Trophoblast cell (in vitro differentiated cells and primary cell): ENCODE measurements at places on chromosomes 6 and 20.

DNA sequence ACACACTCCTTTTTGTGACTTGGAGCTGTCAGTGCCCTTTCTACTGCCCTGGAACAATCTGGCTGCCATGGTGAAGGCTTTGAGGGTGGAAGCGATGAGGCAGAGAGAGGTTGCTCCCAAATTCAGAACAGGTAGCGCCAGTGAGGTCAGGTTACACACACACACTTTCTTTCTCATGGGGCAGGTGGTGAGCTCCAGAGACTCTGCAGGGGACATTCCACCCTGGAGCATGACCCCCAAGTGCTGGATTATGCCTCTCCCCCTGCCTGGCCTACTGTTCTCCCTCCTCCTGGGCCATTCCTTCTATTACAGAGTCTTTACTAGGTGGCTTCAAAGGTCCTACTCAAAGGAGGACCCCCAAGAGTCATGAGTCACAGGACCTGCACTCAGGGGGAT, 98.0 kb downstream of the EYA2 start:
- no peak overlapping the region for H3K4me3 ChIP-seq
- H3K27ac ChIP-seq: no peak overlapping the region
- DNase-seq: no peak
- H3K36me3 ChIP-seq: no peaks in the 10 kb centered on the region

- peaks cover 2% of the 10 kb centered on the region for H3K4me1 ChIP-seq
- H3K27ac ChIP-seq: no peak overlapping the region
- H3K27me3 ChIP-seq: no peaks in the 10 kb centered on the region
- DNase-seq: no peak
Observed at GRCh38 chr20:47262365-47263013, 94.0 kb downstream of the ZMYND8 start.

- no peaks in the 10 kb centered on the region for H3K36me3 ChIP-seq
- H3K4me3 ChIP-seq: no peak overlapping the region
- no peak for DNase-seq
- no peaks in the 10 kb centered on the region for H3K27me3 ChIP-seq
- peaks cover 2% of the 10 kb centered on the region for H3K4me1 ChIP-seq
Observed at GRCh38 chr6:155216312-155217046, 47.3 kb upstream of the CLDN20 start.

DNA sequence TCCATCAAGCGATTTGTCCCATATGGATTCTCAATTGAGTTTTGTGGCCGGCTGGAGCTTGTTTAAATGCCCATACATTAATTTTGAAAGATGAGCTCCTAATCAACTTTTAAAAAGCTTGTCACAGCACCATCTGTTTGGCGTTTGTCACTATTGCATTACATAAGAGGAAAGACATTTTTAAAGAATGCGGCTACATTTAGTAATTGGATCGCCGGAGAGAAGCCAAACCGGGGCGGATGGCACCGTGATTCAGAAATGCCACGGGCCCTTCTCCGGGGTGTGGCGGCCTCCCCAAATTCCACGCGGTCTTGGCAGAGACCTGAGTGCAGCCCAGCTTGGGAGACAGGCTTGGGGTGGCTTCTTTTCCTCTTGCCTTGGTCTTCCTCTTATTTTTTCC, 67.7 kb upstream of the ZNFX1 start:
- no peaks in the 10 kb centered on the region for H3K36me3 ChIP-seq
- no peak overlapping the region for H3K4me3 ChIP-seq
- DNase-seq: peak; percentile 56
- H3K4me1 ChIP-seq: no peaks in the 10 kb centered on the region

DNA sequence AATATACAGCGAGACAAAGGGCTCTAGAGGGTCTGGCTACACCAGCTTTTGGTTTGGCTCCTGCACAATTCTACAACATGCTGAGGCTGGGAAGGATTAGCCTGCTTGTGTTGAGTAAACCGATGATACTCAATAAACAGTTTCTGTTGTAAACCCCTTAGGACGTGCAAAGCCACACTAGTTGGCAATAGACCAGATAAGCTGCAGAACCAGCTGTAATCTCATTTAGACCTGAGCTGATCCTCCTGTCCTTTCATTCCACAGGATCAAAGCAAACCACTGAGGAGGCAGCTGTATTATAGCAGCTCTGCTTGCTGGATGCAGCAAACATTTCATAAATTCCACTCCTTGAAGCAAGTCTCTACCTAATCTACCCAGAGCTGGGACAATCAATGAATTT, 79.7 kb downstream of the MMS22L start:
- no peak for DNase-seq
- no peak overlapping the region for H3K4me3 ChIP-seq
- no peaks in the 10 kb centered on the region for H3K36me3 ChIP-seq
- no peaks in the 10 kb centered on the region for H3K27me3 ChIP-seq

- H3K27ac ChIP-seq: no peak overlapping the region
- no peak overlapping the region for H3K4me3 ChIP-seq
- no peak for DNase-seq
- H3K4me1 ChIP-seq: no peaks in the 10 kb centered on the region
Observed at GRCh38 chr20:24610341-24611115, 141.1 kb downstream of the SYNDIG1 start.

DNA sequence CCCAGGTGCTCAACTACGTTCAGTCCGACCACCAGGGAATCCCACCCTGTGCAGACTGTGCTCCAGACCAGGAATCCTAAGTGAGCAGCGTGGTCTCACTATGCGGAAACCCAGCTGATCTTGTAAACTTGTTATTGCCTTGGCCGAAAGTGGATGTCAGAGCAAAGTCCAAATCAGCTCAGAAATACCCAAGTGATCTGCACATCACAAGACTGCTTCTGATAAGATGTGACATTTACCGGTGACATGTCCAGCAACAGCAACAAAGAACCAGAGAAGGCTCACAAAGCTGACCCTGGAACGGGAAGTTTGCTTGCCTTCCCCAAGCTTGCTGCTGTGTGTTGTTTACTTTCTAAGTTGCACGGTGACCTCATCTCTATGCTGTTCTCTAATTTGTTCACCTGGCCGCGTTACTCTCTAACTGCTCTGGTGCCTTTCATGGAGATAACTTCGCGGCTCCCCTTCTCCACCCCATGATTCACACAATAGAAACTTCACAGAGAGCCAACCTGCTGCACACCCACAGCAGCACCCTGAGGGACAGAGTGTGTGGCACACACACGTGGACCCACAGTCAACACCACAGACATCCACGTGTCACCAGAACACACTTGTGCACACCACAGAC, 1.7 kb downstream of the BNIP5 start:
- no peaks in the 10 kb centered on the region for H3K27me3 ChIP-seq
- no peak for DNase-seq
- no peaks in the 10 kb centered on the region for H3K36me3 ChIP-seq
- no peaks in the 10 kb centered on the region for H3K4me1 ChIP-seq

DNA sequence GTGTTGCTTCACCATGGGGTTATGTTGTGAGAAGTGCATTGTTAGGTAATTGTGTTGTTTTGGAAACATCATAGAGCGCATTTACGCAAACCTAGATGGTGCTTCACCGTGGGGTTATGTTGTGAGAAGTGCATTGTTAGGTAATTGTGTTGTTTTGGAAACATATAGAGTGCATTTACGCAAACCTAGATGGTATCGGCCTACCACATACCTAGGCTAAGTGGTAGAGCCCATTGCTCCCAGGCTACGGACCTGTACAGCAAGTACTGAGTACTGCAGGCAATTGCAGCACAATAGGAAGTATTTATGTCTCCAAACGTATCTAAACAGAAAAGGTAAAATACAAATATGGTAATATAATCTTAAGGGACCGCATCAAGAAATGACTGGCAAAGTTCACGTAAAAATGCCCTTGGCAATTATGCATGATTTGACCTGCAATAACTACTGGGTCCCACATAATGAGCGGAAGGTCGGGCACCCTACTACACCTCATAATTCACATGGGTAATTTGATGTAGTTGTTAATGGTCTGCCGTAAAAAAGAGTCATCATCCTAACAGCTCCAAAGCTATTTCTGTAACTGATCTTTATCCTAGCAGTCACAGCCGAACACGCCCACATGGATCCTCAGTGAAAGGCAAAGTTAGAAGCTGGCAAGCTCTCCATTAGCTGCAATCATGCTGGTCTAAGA, 76.0 kb downstream of the RSPH3 start:
- H3K4me1 ChIP-seq: peaks cover 15% of the 10 kb centered on the region
- peak overlapping the region; percentile 46 for H3K27ac ChIP-seq
- DNase-seq: peak; percentile 97
- no peak overlapping the region for H3K4me3 ChIP-seq

GRCh38 chr6:128343706-128344105, 176.7 kb downstream of the PTPRK start:
- no peak for DNase-seq
- H3K4me3 ChIP-seq: no peak overlapping the region
- H3K36me3 ChIP-seq: no peaks in the 10 kb centered on the region
- no peaks in the 10 kb centered on the region for H3K4me1 ChIP-seq
- H3K27ac ChIP-seq: no peak overlapping the region

- H3K27me3 ChIP-seq: no peaks in the 10 kb centered on the region
- H3K27ac ChIP-seq: no peak overlapping the region
- H3K4me1 ChIP-seq: peaks cover 12% of the 10 kb centered on the region
- H3K36me3 ChIP-seq: no peaks in the 10 kb centered on the region
- no peak for DNase-seq
- H3K4me3 ChIP-seq: no peak overlapping the region
Observed at GRCh38 chr20:54646156-54646517, 170.7 kb downstream of the DOK5 start.

- H3K27ac ChIP-seq: no peak overlapping the region
- peak; percentile 52 for DNase-seq
- no peaks in the 10 kb centered on the region for H3K4me1 ChIP-seq
- no peaks in the 10 kb centered on the region for H3K36me3 ChIP-seq
- no peaks in the 10 kb centered on the region for H3K27me3 ChIP-seq
Observed at GRCh38 chr20:23235173-23236027, 115.2 kb upstream of the NXT1 start.

DNA sequence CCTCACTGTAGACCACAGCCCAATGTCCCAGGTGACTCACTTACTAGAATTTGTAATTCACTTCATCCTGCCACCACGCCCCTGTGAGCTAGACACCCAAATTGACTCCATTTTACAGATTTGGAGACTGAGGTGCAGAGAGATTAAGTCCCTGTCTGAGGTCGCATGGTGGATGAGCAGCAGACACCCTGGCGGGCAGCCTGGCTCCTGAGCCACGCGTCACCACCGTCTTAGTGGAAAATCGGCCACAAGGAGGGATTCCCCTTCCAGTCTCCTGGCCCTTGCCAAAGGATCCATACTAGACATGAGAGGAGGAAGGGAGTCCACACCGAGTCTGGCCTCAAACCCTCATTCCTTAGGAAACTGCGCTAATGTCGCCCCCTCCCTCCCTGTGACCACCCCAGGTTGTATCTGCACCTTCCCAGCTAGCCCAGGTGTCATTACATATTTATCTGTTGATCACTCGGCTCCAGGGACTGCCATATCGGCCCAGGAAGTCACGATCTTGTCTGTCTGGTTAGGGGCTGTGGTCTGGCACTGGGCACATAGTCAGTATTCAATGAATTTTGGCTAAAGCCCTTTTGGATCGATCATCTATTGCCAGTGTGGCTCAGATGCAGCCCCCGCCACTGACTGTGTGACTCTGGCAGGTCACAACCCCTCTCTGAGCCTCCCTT, 25.7 kb upstream of the PTGIS start:
- no peak overlapping the region for H3K4me3 ChIP-seq
- H3K27me3 ChIP-seq: no peaks in the 10 kb centered on the region
- H3K4me1 ChIP-seq: peaks cover 11% of the 10 kb centered on the region
- DNase-seq: peak; percentile 49
- H3K27ac ChIP-seq: peak overlapping the region; percentile 19

GRCh38 chr20:52204136-52204535, 12.6 kb upstream of the ZFP64 start:
- no peaks in the 10 kb centered on the region for H3K27me3 ChIP-seq
- no peak overlapping the region for H3K4me3 ChIP-seq
- no peaks in the 10 kb centered on the region for H3K36me3 ChIP-seq
- no peak overlapping the region for H3K27ac ChIP-seq
